Motor neuron (in vitro differentiated cells): ENCODE measurements at places on chromosomes 4 and X.

DNA sequence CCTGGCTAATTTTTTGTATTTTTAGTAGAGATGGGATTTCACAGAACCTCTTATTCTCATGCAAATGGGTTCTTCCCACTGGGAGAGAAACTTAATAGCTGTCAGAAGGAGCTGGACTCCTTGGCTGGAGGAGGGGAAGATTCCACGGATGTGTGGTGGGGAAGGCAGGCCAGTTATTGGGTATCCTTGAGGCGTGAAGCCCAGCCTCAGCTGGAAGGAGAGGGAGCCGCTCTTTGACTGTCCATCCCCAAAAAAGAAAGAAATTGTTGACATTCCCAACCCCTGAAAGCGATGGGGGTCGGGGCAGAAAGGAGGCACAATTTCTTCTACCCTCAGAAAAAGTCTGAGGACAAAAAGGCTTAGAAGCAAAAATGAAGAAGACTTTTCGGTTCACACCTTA, 983.1 kb upstream of the PABPC4L start:
- ATAC-seq, result no peak

DNA sequence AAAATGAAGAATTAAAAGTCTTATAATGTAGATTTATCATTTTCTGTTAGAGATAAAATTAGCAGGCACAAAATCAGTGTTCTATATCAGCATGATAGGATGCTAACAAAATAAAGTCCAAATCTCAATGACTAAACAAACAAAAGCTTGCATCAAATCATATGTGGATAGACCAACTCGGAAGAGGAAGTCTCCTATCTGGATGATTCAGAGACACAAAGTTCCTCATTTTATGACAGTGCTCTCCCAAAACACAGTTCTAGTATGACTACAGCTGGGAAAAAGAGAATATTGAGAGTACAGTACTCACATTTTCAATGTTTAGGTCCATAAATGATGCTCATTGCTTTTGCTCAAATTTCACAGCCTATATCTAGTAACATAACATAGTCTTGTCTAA, 376.1 kb upstream of the CTSO start:
- no peak for ATAC-seq

DNA sequence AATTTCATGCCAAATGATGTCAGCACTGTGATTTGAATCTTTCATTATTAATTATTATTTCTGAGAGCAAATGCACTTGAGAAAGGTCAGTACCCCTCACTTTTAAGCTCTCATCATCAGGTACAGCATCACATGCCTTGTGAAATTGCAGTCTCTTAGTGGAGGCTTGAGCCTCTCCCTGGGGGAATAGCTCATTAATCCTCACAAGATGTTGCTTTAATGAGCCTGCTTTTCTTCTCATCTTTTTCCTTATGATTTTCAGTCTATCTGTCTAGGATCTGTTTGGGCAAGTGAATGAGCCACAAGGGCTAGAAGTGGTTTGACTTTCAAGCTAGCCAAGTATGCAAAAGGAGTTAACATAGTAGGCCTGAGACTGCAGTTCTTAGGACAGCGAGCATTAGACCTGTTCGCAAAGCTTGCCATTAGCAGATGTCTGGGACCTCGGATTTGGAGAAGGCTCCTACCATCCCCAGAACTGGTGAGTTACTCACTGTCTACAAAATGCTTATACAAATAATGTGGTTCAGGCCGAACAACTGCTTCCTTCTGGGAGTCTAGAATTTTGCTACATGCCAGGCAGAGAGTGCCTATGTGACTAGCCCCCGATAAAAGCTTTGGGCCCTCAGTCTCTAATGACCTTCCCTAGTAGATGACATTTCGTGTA, 174.5 kb downstream of the IL15 start:
- peak; percentile 55 for ATAC-seq

DNA sequence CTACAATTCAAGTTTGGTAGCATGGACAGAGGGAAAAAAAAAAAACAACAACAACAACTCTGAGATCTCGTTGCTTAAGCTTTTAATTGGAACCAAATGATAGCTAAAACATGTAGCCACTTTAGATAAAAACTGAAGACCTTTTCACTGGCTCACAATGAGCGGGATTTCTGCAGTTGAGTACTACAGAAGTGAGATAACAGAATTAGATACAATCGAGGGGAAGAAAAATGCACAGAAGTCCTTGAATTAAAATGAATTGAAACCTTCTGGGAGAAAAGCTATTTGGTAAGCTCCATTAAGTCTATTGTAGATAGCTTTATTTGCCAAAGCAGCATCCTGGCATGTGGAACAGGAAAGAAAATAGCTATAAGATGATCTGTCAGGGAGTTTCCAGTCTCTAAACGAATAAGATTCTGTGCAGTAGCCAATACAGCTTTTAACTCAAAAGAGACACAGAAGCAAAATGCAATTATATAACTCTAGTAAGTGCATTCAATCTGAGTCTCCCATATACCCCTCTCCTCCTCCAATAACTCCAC, 248.5 kb downstream of the ENOX2 start:
- ATAC-seq, result no peak

DNA sequence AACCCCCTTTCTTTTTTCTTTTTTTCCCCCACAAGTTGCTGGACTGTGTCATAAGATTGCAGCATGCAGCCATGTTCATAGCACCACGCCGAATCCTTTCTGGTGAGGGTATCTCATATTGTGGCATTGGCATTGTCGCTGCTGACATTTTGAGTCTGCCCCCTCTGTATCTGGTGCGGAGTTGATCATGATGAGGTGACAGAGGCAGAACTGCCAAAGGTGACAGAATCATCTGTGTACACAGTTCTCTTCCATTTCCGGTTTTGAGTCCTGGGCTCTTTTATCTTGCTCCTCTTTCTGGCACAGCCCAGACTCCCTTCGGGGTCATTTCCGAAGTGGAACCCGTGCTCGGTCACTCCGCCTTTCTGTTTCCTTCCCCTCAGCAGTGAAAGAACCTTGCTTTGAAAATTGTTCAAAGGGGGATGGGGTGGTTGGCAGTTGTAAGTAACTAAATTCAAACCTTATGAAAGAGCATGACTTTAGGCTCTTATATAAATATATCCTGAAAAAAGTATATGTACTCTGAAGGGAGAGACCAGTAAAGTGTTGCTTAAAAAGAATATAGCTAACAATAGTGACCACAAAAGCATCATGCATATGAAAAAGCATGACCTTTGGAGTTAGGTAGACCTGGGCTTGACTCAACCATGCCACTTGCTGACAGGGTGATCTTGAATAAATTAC, 55.0 kb upstream of the BMP2K start:
- ATAC-seq, result no peak
